CD4-positive, alpha-beta T cell treated with Interleukin-17A for 4 hours (primary cell): ENCODE measurements at places on chromosomes 1 and 21.
A peak's percentile ranks its signal among the peaks of the same experiment; 100 is the strongest.

DNA sequence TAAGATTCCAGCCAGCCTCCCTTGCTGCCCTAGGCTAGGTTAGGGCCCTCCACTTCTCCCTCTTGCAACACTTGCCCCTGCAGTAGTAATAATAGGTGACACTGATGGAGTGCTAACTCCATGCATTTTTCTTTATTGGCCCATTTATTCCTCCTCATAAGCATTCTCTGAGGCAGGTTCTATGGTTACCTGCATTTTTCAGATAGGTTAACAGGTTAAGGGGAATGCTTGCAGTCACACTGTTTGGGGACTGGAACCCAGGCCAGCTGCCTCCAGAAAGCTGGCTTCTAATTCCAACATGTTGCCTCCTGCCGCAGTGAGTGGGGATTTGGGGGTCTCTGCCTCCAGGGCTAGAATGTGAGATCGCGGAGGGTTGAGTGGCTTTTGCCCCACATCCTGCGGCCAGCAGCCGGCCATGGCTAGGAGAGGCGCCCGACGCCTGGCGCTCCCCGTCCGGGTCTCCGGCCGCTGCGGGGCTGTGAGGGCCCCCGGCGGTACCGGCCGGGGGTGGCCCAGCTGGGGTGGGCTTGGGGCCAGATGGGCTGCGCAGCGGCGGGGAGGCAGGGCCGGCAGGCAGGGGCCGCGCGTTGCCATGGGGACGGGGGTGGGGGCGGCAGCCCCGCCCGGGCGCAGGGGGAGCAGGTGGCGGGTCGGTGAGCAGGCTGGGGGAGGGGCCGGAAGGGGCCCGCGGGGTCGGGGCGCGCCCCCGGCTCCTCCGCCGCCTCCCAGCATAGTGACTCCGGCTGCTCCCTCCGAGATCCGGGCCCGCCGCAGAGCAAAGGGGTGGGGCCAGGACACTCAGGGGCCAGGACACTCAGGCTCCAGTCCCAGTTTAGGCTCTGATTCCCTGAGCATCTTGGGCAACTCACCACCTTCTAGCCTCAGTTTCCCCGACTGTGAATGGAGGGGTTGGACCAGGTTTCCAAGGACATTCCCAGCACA is 68.4 kb upstream of the SSBP3 start:
- DNase-seq: peak; percentile 72

DNA sequence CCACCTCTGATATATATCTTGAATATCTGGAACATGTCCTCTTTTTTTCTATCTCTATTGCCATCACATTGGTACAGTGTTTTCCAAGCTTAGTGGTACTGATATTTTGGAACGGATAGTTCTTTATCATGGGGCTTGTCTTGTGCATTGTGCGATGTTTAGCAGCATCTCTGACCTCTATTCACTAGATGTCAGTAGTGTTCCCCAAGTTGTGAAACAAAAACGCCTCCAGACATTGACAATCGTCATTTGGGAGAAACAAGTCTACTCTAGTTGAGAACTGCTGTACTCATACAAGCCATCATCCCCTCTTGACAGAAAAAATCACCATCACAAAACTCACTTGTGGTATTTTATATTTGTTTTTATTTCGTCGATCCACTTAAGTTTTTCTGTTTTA is 79.7 kb upstream of the CHODL start:
- no peak for DNase-seq

GRCh38 chr1:157482717-157483116 is 69.6 kb downstream of the FCRL5 start:
- no peak for DNase-seq

- DNase-seq: no peak
These were observed 180.0 kb downstream of the ETS2 start for GRCh38 chr21:38985568-38986378.

DNA sequence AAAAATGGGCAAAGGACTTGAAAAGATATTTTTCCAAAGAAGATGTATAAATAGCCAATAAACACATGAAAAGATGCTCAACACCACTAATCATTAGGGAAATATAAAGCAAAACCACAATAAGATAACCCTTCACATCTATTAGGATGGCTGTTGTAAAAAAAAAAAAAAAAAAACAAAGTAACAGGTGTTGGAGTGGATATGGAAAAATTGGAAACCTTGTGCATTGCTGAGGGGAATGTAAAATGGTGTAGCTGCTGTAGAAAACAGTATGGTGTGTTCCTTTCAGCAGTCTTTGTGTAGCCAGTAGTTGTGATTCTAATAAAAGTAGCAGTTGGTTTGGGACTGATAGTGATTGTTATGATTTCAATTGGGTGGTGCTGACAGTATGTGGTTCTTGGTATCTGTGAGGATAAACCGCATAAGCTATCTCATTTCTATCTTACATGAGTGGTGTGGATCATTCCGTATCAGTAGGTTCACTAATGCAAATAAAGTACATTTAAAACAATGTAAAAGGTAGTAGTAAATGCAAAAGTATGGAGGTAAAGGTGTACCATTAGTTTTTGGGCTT is 19.9 kb downstream of the MAN1A2 start:
- no peak for DNase-seq
